Spinal cord (tissue), 10 donors: ENCODE measurements at places on chromosomes 1 and 21. TPM values are rescaled to one million over a fixed set of nuclear protein-coding genes. Genes with fewer than 3 reads are reported as not detected.

FCRL4 gene
- total RNA-seq = not detected

DNA sequence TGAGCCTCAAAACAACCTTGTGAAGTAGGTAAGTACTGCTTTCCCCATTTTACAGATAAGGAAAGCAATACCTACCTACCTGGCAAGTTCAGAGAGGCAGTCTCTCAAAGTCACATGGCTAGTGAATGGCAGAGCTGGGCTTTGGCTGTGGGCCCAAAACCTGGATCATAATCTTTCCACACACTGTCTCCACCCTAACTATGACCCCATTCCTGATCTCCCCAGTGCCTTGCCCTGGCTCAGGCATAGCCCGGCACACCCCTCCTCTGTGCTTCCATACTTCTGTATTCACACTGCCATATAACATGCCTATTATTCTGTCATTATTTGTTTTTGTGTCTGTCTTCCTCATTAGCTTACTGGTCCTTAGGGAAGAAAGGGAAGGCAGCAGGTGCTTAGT, 15.9 kb downstream of the GNG12 start:
- no peak for DNase-seq
- H3K27ac ChIP-seq = no peak overlapping the region
- no peak overlapping the region for H3K4me3 ChIP-seq
- H3K27me3 ChIP-seq = no peaks in the 10 kb centered on the region
- no peaks in the 10 kb centered on the region for H3K36me3 ChIP-seq
- no peaks in the 10 kb centered on the region for H3K4me1 ChIP-seq

BACH1 gene
- total RNA-seq = 66.1 TPM

DNA sequence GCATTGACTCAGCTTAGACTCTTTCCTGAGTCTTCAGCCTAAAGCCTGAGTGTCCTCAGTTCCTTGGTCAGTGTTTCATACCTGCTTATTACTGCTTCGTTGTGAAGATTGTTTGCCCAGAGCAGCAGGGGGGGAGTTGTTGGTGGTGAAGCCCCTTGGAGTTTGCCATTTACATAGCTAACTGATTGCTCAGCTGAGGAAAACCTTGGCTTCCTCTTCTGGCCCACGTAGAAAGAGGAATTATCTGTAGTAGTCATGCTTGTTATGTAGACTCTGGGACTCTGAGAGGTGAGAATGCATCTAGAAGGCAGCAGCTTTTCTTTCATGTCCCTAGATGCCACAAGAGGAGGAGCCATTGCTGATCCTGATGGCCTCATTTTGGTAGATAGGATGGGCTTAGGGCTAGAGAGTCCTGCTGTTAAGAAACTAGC, 125.9 kb downstream of the MAST2 start:
- no peaks in the 10 kb centered on the region for H3K36me3 ChIP-seq
- no peak overlapping the region for H3K4me3 ChIP-seq
- H3K27me3 ChIP-seq = no peaks in the 10 kb centered on the region
- no peak overlapping the region for H3K27ac ChIP-seq

GRCh38 chr1:152983743-152984142, at the start of gene SPRR1A:
SPRR1A (plus strand) TSS chr1:152984081; CDS start chr1:152985231, 1,150 bp downstream.
- H3K36me3 ChIP-seq = no peaks in the 10 kb centered on the region
- no peak for DNase-seq
- H3K4me3 ChIP-seq = no peak within 1 kb of the TSS
- no peak within 1 kb of the TSS for H3K27ac ChIP-seq
- no peaks in the 10 kb centered on the region for H3K27me3 ChIP-seq
- H3K4me1 ChIP-seq = no peaks in the 10 kb centered on the region

DNA sequence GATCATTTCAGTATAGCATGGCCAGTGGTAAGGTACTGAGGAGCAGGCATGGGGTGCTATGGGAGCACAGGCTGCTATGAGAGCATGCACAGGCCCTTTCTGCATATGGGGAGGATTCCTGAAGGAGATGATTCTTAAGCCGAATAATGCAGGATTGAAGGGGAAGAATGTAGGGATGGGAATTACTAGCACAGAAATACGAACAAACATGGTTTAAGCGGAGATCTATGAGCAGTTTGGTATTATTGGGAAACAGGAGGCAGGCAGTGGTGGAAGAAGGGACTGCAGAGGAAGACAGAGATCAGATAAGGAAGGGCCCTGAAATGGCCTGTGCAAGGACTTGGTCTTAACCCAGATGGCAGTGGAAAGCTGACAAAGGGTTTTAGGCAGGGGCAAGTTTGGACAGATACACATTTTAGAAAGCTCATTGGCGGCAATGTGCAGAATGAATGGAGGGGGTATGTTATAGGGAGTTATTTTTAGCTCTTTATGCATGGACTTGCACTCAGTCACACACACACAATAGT, 1.7 kb downstream of the OSCP1 start:
- no peaks in the 10 kb centered on the region for H3K36me3 ChIP-seq
- no peak for DNase-seq
- no peaks in the 10 kb centered on the region for H3K27me3 ChIP-seq
- H3K4me1 ChIP-seq = peaks cover 13% of the 10 kb centered on the region

DNA sequence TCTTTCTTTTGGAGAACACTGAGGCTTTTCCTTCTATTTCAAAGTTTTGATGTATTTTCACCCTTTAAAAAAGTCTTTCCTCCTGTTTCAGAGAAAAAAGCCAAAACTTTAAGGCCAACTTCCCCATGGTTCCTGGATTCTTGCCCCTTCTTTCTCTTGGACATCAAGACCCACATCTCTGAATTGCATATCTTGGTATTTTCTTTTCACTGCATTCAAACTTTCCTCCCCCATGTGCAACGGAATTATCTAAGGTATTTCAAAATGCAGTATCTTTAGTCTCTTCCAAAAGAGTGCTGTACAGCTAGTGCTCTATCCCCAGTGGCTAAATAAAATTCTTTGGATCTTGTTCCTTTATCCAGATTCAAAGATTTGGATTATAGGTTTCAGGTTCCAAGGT, 81.1 kb upstream of the TSPAN2 start:
- H3K27ac ChIP-seq = no peak overlapping the region
- no peaks in the 10 kb centered on the region for H3K4me1 ChIP-seq
- no peaks in the 10 kb centered on the region for H3K27me3 ChIP-seq
- no peak overlapping the region for H3K4me3 ChIP-seq
